HT-29 (cell line): ENCODE measurements at places on chromosomes 6 and 20.
A peak's percentile ranks its signal among the peaks of the same experiment; 100 is the strongest.

DNA sequence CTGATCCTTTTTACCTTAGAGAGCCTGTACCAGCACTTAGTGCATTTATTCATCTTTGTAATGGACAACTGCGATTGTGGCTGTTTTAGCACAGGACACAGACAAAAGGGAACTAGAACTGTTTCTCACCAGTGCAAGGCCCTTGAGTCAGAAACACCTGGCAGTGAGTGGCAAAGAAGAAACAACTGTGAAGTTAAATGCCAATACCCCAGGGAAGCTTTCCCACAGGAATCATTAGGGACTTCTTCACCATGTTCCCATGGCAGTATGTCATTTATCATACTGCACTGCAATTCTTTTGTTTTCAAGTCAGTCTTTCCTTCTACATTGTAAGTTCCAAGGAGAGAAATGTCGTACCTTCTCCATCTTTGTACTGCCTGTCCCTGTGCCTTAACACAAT, 28.6 kb upstream of the CDYL start:
- no peak for DNase-seq

GRCh38 chr6:125668071-125668470, 81.4 kb upstream of the HEY2 start:
- DNase-seq: no peak

- no peak for DNase-seq
Observed at GRCh38 chr6:149806127-149806526, 56.6 kb downstream of the PCMT1 start.

DNA sequence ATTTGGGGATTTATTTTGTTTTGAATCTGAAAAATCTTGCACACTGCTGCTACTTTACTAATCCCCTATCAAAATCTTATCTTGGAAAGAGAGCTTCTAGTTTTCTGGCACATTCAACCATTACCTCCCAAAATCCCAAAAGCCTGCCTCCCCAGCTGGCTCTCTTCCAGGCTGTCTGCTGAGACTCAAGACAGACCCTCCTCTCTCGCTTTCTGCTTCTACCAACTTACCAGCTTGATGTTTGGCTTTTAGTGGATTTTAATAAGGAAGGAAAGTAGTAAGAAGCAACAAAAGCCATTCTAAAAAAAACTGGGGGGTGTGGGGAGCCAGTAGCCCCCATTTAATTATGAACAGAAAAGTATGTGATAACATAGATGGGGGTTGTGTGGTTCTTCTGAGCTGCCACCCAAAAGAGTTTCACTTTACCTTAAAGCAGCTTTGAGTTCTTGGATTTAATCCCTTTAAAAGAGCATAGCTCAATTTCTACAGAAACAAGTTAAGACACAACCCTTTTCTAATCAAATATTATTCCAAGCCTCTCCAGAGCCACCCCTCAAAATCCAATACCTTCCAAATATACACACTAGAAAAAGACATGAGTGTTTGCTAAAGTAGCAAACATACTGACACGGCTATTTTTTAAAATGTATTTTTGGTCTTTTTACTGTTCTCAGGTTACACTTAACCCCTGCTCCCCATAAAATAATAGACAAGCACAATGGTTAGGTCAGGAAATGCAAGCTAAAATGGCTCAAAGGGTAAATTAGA, 71.7 kb downstream of the ATP9A start:
- peak; percentile 64 for DNase-seq

DNA sequence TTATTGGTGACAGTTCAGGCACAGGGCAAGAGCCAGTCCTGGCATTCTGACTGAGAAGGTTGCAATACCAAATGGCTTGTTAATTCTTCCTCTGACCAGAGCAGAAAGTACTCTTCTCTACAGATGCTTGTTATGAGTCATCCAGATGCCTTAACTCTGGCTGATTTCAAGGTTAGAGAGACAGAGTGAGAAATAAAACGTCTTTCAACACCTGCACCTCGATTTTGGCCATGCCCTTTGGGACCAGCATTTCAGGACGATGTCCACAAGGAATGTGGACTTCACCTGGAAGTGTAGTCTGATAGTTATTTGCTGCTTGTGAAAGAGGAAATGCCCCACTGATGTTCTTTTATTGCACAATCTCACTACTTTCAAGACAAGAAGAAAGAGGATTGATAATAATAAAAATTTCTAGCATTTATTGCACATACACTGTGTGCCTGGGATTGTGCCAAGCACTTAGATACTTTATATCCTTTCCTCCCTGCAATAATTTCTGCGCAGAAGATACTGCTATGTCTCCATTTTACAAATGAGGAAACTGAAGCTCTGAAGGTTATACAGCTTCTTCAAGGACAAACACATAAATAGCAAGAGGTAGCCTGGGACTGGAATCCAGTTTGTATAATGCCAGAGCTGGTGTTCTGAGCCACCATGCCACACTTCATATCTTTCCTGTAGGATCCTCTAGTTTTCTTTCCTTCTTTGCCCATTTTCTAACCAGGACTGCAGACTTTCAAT, 33.5 kb upstream of the MCM3 start:
- DNase-seq: no peak

DNA sequence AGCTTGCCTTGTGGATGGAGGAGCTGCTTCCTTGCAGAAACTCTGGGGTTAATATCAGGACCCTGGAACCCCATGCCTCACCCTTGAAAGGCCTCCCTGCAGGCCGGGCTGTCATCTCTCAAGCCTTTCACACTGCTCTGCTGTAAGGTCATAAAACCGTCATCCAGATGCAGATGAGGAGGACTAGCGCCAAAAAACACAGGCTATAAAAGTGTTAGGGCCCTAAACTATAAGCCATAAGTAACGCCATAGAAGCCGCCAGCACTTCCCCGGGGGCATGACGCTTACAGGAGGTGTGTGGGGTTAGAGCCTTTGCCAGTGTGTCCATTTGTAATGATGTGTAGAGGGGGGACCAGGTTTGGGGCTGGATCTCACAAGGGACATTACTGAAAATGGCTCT, 47.6 kb downstream of the CDH4 start:
- DNase-seq: no peak

DNA sequence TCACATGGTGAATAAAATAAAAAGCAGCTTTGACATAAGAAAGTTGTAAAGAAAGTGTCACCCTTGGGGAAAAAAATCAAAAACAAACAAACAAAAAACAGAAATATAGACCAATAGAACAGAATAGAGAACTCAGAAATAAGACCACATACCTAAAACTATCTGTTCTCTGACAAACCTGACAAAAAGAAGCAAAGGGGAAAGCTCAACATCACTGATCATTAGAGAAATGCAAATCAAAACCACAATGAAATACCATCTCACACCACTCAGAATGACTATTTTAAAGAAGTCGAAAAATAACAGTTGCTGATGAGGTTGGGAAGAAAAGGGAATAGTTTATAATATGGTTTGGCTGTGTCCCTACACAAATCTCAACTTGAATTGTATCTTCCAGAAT, 159.1 kb downstream of the TINAG start:
- DNase-seq: no peak

- no peak for DNase-seq
Observed at GRCh38 chr20:7031222-7031621, 263.7 kb downstream of the BMP2 start.

DNA sequence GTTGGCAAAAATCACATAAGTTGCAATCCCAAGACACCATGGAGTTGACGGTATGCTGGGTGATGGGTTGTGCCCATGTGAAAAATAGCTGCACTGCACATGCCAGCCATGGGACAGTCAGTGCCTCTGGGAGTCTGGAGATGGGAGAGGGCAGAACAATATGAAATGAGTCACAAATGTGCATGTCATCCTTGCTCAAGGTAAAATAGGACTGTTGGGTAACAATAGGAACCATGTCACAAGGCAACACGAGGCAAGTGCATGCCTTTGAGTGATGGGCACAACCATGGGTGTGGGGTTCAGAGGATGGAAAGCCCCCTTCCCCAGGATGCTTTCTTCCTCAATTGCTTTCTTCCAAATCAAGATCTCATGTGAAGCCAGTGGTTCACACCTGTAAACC, 70.5 kb upstream of the PIM1 start:
- DNase-seq: no peak

DNA sequence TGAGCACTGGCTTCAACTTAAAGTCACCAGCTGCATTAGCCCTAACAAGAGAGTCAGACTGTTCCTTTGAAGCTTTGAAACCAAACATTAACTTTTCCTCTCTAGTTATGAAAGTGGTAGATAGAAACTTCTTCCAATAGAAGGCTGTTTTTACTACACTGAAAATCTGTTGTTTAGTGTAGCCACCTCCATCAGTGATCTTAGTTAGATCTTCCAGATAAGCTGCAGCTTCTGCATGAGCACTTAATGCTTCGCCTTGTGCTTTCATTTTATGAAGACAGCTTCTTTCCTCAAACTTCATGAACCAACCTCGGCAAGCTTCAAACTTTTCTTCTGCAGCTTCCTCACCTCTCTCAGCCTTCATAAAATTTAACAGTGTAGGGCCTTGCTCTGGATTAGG, 133.2 kb downstream of the INSM1 start:
- DNase-seq: no peak

DNA sequence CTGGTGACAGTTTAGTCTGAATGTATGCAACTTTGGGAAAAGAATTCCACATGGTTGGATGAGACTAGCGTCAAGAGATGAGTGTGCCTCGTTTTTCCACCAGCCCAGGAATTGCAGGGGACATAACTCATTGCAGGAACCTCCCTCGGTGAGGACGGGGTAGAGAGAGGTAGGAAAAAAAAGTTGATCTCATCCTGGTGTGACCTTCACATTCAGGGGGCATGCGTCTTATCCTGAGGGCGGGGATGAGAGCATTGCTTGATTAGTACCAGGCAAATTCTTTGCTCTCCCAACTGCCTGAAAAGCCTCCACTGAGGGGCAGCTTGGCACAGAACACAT, 11.8 kb downstream of the TLDC2 start:
- no peak for DNase-seq

GRCh38 chr6:63923139-63923739, 287.6 kb downstream of the PHF3 start:
- peak; percentile 49 for DNase-seq

- no peak for DNase-seq
Observed at GRCh38 chr6:69220375-69220774, 576.4 kb downstream of the LMBRD1 start.

- DNase-seq: no peak
Observed at GRCh38 chr20:39903806-39904465, 785.1 kb downstream of the MAFB start.

- DNase-seq: no peak
Observed at GRCh38 chr6:134549854-134550253, 231.9 kb upstream of the SGK1 start.

- peak; percentile 83 for DNase-seq
Observed at GRCh38 chr6:36642913-36643817, 35.3 kb upstream of the CDKN1A start.

- DNase-seq: no peak
Observed at GRCh38 chr6:130978660-130979396, 84.2 kb downstream of the EPB41L2 start.

DNA sequence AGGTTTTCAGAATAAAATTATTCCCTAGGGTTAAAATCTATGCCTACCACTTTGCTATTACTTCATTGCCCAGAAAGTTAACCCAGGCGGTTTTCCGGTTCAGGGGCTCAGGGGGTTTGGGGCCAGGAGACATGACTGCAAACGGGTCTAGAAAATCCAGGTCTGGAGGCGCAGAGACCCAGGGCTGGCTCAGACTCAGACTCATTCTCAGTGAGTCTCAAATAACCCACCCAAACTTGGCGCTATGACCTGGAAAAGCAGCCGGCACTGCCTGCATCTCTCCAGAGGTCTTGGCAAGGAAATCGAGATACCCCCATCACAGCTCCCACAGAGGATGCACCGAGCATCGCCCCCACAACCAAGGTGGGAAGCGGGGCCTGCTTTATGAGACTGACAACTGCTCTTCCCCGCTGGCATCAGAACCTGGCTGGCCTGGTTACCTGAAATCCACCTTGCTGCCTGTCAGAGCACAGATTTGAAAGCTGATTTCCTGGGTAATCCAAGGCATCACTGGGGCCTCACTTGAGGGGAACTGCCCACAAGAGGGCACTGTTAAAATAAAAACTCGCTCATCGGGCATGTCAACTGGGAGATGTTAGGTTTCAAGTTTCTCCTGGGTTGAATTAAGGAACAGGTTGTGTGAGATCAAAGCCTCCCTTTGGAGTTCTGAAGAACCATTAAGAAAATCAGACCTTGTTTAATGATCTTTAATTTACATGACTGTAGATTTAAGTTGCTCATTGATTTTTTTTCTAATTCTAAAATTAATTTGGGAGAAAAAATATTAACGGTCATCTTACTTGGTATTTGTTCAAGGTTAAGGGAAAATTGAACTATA, 55.1 kb downstream of the KIF16B start:
- peak; percentile 79 for DNase-seq

DNA sequence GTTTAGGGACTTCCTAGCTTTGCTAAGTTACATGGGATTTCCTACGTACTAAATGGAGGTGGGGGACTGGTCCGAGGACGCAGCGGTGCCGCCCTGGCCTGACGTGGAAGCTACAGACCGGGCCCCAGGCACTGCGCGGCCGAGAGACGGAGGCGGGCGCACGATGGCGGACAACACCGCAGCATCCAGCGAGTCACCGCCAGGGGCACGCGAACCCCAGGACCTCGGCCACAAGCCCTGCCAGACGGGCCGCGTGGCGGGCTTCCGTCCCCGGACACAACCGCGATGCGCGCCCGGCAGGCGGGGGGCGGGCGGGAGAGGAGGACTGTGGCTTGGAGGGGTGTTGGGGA, 1516.9 kb upstream of the DEFB115 start:
- no peak for DNase-seq

DNA sequence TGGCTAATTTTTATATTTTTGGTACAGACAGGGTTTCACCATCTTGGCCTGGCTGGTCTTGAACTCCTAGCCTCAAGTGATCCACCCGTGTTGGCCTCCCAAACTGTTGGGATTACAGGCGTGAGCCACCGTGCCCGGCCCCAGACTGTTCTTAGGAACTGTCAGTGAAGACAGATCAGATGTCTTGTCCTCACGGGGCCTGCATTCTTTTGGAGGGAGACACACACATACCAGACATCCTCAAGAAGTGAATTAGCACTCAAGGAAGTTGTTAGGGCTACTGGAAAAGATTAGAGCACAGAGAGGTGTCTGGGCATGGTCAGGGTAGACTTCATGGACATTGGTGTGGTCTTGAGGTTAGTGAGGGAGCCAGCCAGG, 10.3 kb upstream of the LPIN3 start:
- DNase-seq: no peak

GRCh38 chr6:108904741-108905140, 56.5 kb downstream of the ARMC2 start:
- peak; percentile 61 for DNase-seq

DNA sequence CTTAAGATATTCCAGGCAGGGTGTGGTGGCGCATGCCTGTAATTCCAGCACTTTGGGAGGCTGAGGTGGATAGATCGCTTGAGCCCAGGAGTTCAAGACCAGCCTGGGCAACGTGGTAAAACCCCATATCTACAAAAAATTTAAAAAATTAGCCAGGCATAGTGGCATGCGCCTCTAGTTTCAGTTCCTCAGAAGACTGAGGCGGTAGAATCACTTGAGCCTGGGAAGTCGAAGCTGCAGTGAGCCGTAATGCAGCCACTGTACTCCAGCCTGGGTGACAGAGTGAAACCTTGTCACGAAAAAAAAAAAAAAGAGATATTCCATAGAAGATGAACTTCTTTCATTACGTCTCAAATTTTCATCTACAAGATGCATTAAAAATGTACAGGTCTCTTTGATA, 46.7 kb upstream of the ISM1 start:
- DNase-seq: no peak
